ENCODE measurements at places on chromosomes 5 and 9.

GRCh38 chr5:56024810-56025150, 30.0 kb upstream of the IL6ST start:
- DNase-seq: no peak

DNA sequence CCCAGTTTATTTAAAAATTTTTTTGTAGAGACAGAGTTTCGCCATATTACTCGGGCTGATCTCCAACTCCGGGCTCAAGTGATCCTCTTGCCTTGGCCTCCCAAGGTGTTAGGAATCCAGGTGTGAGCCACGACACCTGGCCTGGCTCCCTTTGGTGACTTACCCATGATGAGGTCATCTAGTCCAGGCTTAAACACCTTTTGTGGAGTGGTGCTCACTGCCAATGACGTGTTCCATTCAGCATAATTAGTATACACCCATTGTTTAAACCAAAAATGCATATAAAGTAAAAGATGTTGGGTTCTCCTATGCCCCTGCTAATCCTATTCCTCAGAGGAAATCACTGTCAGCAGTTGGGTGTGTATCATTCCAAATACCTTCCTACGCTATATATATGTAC, 91.0 kb downstream of the HSPA4 start:
- DNase-seq: no peak

DNA sequence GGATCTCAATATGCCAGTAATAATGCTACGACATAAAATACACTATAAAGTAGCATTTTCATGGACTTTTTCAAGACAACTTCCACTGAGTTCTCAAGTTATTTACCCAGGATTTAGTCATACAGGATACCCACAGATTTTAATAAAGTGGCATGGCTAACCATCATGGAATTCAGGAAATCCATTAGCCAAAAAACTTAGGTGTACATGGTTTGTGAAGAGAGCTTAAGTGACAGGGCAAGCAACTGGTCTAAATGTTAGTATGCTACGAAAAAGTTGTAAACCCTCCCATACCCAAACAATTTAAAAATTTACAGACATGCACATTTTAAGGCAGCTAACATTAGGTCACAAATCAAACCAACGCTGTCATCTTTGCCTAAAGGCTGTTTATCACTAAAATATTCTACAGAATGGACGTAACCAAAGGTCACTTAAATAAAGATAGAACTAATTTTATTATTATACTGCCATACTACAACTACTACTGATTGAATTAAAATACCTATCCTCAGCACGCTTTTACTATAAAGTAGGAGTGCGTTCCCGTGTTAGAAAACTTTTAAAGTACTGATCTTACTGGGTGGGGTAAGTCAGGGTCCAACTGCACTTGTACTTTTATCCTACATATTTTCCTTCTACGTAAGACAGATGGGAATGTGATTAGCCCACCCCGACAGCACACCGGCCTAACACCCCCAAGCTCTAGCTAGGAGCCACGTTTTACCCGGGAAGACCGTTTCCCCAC, 1.1 kb downstream of the UBTD2 start:
- DNase-seq: no peak

DNA sequence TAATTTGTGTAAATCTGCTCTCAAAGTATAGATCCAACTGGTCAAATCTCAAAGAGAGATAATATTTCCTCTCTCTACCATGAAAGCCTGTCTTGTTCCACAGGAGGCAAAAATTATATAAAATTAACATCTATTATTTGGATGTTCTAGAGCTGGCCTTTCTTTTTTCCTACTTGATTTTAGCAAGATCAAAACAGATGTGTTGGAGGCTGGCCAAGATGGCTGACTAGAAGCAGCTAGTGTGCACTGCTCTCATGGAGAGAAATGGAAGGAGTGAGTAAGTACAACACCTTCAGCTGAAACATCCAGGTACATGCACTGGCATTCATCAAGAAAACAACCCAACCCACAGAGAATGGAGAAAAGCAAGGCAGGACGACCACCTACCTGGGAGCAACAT, 298.6 kb upstream of the SLC24A2 start:
- no peak for DNase-seq

- DNase-seq: no peak
Observed at GRCh38 chr5:159301466-159301865, 28.8 kb downstream of the IL12B start.

DNA sequence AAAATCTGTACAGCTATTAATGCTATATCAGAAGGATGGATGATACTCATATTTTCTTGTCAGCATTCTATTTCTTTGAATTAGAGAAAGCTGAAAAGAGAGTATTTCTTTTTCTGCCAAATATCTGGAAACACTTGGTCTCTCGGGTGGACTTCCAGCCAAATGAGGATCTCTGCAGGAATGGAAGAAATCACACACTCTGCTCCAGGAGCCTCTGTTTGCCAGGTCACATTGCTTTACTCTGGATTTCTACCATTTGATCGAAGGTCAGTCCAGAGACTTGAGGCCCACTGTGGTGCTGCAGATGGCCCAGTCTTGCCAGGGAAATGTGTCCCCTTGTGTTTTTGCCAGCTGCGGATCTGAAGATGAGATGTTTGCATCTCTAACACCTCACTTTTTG, 154.1 kb downstream of the PCSK1 start:
- no peak for DNase-seq

GRCh38 chr5:95022967-95023695, 261.8 kb downstream of the MCTP1 start:
- DNase-seq: no peak

DNA sequence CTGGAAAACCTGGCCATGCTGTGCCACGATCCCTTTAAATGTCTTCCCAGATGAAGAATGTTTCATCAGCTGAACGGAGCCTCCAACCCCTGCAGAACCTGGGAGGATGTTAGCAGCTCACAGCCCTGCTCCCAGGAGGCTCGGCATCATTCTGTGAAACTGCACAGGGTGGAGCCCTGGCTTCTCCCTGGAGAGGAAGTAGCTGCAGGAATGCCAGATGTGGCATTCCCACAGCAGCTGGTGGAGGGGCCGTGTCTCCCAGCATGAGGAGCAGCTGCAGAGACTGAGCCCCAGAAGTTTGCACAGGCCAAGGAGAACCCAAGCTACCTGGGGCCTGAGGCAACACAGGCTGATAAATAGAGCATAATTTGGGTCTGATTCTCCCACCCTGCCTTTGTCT, 165.8 kb upstream of the MAP3K1 start:
- peak; percentile 59 for DNase-seq

DNA sequence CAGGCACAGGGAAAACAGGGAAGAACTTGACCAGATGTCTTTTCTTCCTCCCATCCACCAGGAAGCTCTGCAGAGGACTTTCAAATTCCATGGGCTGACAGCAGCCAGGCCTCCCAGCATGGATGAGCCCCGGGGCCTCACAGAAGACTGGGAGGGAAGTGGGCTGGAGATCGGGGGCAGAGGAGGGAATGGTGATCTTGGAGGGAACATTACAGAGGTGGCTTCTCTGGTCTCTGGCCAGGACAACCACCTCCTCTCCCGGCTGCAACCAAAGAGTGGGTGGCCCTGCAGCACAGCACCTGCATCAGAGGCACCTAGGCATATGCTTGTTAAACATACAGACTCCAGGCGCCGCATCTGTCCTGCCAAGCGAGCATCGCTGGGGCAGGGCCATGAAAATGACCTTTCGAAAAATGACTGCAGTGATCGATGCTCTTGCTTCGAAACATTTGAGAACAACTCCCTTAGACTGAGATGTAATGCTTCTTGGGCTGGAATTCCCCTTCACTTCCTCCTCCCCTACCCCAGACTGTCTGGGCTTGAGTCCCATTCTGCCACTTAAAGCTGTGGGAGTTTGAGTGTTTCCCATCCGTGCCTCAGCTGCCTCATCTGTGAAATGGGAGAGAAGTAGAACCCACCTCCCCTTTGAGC, 68.7 kb upstream of the UNC5A start:
- DNase-seq: peak; percentile 7

DNA sequence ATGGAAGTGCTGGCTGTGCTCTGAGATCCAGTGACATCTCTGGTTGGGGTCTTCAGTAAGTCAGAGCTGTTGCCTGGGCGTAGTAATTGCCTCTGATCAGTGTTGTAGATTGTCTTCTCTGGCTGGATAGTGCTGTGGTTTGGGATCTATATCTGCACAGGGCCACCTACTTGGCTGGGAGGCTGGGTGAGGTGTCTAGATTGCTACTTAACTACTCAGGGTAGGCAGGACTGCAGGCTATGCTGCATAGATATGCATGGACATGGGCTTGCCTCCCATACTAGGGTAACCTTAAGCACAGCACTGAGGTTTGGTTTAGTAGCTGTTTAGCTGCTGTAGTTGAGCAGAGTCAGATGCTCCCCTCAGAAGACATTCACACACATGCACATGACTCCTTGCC, 181.0 kb downstream of the ADGRV1 start:
- no peak for DNase-seq

DNA sequence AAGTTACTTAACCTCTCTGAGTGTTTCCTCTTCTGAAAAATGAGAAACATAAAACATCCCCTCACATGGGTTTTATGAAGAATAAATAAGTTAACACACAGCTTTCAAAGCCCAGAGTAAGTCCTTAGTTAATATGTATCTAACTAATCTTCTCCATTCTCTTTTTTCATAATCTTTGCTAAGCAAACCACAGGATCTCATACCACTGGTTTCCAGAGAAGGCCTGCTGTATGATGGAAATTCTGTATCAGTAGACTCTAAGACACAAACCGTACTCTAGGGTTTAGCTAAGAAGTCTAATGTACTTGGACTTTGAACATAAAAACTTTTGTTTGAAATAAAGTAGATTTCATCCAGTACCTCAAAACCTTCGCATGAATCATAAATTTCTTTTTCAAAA, 307.9 kb downstream of the SPOCK1 start:
- DNase-seq: peak; percentile 26

- no peak for DNase-seq
Observed at GRCh38 chr5:114317751-114318150, 44.1 kb upstream of the KCNN2 start.

- no peak for DNase-seq
Observed at GRCh38 chr5:97559827-97560598, 377.0 kb upstream of the RIOK2 start.

DNA sequence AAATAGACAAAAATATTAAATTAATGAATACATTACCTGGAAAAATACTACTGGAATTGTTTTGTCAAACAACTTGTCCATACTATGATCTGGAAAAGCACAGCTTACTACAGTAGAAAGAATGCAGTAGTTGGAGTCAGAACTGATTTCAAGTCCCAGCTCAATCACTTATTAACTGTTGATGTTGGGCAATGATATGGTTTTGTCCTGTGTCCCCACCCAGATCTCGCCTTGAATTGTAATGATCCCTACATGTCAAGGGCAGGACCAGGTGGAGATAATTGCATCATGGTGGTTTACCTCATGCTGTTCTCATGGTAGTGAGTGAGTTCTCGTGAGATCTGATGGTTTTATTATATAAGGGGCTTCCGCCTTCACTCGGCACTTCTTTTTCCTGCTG, 247.5 kb downstream of the CD180 start:
- DNase-seq: no peak

DNA sequence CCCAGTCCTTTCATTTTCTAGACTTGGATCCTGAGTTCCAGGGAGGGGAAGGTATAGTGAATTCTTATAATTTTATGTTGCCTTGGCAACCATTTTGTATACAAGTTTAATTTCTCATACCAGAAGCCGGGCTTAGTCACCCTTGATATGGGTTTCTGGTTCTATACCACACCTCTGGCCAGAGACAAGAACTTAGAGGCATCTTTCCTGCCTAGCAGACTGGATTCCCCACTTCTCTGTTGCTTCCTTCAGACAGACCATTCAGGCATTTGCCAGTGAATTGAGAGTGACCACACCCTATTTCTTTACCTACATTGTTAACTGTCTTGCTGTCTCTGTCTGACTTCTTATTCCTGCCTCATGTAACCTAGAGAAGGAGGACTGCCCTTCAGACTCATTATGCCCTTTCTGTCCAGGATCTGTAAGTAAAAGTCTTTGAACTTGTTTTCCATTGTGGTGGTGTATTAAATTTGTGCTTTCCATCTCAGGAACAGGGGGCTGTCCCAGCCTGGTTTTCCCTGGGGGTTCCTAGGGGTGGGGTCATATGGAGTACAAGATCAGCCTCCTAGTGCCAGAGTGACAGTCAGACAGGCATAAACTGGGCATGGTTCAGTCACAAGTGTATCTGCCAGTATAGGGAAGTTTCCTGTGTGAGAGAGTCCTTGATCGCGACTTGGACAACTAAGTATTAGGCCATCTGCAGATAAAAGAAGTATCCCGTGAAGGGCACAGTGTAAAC, 27.4 kb downstream of the TNFSF8 start:
- DNase-seq: no peak

DNA sequence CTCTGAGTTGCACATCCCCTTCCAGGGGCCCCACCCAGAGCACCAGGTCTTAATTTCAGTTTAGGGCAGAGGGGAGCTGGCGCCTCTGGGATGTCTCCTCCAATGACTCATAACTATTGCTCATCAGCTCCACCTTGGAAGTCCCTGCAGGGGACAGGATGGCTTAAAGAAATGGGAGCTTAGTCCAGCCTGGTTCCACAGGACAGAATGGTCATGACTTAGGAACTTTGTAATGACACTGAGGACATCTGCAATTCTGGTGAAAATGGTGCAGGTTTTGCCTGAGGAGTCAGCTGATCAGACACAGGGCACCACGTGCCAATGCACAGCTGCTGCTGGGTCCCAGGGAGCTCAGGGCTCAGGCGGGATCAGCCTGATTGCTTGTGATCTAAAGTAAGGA, 16.4 kb upstream of the PPP1R26 start:
- DNase-seq: peak; percentile 74

GRCh38 chr5:96288845-96289185, 144.2 kb downstream of the PCSK1 start:
- DNase-seq: no peak

DNA sequence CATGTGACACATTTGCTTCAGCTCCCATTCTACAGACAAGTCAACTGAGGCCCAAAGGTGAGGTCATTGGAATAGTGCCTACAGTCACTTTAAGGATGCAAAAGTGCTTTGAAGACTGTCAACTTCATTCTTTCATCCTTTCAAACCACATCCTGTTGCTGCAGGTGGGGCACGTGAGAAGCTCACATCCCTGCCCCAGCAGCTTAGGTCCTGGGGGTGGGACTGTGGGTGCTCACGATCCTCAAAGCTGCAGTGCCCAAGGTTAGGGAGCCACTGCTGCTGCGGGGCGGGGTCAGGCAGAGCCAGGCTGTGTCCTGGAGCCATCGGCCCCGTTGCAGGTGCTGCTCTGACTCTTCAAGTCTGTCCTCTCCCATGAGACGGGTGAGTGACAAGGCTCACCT, 57.9 kb upstream of the IER5L start:
- no peak for DNase-seq

- peak; percentile 73 for DNase-seq
Observed at GRCh38 chr5:69450116-69450515, 35.2 kb downstream of the MARVELD2 start.

DNA sequence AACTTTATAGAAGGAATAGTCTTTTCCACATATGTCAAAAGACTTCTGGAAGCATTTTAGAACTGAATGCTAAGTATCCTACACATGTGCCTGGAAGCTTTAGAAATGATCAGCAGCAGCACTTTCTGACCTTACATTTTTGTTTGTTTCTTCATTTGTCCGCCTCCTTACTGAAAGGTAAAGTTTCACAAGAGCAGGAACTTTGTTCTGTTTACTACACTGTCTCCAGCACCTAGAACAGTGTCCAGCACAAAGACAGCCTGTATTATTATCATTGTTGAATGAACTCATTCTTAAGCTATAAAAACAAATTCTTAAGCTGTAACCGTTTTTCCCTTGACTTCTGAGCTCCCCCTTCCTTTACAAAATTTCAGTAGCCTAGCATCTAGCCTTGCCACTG, 14.8 kb downstream of the PIP5K1B start:
- no peak for DNase-seq

Measured in AG20443 (cell line).